ENCODE measurements at places on chromosomes 6 and 20.

- no peak for DNase-seq
Observed at GRCh38 chr6:140602431-140603248, 1228.2 kb upstream of the CITED2 start.

DNA sequence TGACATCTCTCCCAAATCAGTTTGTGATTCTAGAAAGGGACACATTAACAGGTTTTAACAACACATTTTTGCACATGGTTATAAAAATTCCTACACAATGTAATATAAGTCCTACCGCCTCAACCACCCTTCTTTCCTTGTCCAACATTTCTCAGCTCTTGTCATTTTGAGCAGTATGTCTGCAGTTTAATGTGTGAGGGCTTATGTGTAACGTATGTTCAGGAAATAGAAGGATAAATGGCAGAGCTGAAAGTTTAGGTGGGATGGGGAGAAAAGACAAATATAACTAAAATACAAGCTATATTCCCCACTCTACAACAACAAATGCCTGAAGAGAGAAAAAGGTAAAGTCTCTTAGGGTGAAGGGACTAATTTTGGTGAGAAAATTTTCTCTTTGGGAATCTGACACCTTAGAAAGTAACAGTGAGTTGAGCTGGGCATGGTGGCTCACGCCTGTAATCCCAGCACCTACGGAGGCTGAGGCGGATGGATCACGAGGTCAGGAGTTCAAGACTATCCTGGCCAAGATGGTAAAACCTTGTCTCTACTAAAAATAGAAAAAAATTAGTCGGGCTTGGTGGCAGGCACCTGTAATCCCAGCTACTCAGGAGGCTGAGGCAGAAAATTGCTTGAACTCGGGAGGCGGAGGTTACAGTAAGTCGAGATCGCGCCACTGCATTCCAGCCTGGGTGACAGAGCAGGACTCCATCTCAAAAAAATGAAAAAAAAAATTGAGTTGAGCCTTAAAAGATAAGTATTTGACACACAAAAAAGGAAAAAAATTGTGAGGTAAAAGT is 5.1 kb downstream of the PNRC1 start:
- no peak for DNase-seq

DNA sequence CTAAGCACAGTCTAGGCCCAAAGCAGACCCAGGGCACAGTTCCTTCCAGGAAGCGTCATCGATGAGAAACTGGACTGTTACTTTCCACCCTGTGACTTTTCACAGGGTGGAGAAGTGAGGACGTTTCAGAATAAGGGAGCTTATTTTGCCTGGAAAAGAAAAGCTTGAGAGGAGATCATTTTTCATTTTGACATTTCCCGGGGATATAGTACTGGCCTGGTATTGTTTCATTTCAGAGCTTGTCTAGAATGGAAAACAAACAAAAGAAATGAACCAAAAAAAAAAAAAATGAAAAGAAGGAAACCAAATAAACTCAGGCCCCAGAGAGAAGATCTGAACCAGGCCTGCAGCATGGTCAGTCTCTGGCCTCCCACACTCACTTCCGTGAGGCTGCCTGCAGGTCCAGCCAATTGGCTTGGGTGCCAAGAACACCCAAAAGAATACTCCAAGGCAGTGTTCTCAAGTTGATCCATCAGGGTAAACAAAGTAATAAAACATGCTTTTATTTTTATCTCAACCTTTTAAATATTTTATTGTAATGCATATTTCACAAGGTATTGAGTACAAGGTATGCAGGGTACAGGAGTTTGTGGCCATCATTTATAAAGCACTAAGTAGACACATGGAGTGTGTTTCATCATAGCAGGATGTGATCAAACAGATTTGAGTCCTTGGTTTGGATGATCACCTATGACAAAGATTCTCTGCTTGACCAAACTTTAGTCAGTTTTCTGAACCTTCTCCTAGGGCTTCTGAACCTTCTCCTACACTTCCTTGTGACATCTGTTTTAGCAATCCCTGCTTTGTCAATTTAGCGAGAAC is 176.9 kb upstream of the GGTLC1 start:
- no peak for DNase-seq

DNA sequence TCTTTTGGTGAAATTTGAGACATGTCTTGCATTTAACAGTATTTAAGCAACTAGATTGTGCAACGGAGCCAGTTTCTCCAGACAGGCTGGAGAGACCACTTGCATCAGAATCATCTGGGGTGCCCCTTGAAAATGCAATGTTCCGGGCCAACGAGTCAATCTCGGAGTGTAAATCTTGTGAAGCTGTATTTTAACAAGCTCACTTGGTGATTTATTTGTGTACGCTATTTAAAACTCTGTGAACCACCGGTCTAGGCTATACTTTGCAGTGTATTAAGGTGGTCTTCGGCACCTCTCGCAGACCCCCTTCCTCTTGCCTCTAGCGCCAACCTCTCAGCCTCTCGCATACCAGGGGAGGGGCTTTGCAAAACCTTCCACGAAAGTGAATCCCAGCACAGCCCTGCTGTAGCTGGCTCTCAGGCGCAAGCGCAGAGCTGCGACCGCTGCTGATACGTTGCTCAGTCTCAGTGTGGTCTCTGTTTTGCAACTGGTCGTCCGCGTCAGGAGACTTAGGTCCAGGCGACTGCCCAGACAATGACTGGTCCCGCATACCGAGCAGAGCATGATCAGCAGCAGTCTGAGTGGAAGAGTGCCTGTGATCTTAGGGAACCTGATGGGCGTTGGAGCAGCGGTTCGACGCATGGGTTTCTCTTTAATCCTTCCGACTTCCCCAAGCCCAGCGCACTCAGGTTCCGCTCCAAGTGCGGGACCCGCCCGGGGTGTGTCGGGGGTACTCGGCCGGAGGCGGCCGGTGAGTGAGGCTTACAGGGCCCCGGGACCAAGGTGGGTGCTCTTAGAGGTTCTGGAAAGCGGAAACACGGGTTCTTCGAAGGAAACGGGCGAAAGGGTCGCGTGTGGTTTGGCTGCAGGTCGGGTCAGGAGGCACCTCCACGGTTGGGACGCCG is at the start of gene ZNF391:
Gene ZNF391, plus strand, starts transcription at position 467 of the 905 bp plus-strand sequence. CDS start 11,612 bp downstream, outside the sequence.
- peak; percentile 74 for DNase-seq

GRCh38 chr6:13574571-13575376 is at the start of gene SIRT5:
SIRT5 (plus strand) TSS chr6:13574601; CDS start chr6:13584111, 9,510 bp downstream.
- DNase-seq = peak; percentile 72

DNA sequence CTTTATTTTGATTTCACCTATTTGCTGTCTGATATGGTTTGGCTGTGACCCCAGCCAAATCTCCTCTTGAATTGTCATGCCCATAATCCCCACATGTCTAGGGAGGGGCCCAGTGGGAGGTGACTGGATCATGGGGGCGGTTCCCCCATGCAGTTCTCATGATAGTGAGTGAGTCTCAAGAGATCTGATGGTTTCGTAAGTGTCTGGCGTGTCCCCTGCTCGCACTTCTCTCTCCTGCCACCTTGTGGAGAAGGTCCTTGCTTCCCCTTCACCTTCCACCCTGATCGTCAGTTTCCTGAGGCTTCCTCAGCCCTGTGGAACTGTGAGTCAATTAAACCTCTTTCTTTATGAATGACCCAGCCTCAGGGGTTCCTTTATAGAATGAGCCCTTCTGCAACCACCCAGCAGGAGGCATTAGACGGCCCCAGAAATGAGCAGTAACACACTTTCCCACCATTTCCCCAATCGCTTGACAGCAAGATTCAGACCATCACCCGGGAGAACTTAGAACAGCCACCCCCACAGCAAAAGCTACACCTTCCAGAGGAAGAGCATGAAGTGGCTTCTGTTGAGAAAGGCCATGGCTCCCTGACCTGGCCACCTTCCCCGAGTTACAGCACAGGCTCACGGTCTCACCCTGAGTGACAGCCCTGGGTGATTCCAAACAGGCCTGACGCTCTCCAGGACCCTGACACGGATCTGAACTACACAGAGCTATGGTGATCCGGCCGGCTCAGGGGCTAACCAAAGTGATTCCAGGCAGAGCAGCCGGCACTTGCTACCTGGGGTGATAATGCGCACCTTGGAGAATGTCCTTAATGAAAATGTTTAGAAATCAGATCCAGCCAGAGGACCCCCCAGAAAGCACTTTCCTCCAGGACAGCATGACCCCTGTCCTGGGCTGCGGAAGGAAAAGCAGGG is 131.2 kb upstream of the CDH4 start:
- DNase-seq = peak; percentile 10

- DNase-seq = no peak
Observed at GRCh38 chr20:56574531-56575142, 41.6 kb downstream of the FAM209B start.

DNA sequence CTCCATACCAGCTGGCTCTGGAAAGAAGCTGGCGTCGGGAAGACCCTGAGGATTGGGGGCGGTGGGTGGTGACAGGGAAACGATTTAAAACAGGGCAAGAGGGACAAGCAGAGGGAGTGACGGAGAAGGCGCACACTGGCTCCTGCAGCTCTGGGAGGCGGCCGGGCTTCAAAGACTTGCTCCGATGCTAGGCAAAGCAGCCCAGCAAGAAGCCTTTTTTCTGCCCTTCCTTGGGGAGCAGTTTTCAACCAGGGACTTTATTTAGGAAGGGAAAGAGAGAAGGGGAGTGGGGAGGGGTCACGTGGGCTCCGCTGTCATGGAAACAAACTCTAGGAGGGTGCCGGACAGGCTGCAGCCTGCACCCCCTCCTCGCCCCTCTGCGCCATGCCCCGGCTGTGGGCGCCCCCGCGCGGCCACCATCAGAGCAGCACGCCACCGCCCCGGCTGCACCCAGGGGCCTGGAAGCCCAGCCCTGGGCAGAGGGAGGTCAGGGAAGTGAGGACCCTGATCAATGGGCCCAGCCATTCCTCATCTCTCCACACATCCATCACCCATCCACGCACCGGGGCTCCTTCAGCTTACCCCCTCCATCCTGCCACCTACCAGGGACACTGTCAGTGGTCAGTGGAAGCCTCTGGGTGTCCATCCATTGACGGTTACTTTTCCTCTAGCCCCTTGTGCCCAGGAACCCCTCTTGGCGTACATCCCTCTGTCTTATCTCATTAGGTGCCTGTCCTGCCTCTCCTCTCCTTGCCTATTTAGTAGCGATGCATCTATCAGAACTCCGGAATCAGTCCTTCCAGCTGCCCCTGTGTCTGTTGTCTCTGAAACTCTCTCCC is 66.6 kb upstream of the CCDC167 start:
- DNase-seq = peak; percentile 32

- DNase-seq = no peak
Observed at GRCh38 chr20:47748823-47749222, 36.5 kb downstream of the SULF2 start.

- DNase-seq = no peak
Observed at GRCh38 chr6:78910010-78910409, 42.7 kb downstream of the IRAK1BP1 start.

GRCh38 chr6:107877968-107878367 is 53.9 kb upstream of the SCML4 start:
- DNase-seq = no peak

- no peak for DNase-seq
Observed at GRCh38 chr20:3156811-3157619, 2.6 kb downstream of the FASTKD5 start.

DNA sequence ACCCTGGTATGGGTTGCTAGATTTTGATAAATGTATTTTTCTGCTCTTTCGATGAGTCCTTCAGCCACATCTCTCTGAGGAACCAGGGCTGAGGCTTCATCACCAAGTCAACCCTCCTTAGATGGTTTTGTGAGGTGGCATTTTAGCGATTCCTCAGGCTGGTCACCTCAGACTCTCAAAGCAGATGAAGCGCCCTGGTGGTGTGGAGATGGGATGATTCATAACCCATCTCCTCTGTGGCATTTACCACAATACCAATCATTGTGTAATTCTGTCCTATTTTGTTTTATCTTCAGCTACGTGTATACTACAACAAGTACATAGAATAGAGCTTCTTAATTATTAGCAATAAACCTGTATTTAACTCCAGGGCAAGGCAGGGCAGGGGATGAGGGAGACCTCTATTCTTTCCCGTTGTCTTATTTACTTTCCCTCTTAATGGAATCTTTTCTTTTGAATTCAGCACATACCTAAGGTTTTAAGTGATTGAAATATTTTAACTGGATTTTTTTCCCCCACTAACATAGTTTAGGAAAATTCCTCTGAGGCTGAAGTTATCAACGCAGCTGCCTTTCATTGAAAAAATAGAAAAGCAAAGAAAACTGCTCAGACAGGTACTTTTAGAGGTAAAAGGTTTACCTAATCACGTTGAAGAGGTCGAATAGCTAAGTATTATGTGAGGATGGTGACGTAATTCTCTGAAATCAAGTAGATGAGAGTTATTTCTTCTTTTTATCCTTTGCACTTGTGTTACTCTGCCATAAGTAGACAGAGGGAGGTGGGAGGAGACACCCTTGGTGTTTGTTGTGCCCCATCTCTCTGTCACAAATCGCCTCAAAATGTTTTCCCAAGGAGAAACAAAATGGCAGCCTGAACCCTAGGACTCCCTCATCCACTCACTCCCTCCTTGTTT is 57.4 kb upstream of the EDN3 start:
- no peak for DNase-seq

DNA sequence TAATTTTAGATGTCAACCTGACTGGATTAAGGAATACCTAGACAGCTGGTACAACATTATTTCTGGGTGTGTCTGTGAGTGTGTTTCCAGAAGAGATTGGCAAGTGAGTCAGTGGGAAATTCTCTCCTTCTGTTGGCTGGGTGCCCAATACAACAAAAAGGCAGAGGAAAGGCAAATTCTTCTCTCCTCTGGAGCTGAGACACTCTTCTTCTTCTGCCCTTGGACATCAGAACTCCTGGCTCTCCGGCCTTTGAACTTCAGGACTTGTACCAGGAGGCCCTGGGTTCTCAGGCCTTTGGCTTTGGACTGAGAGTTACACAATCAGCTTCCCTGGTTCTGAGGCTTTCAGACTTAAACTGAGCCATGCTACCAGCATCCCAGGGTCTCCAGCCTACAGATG is 7.8 kb upstream of the BTN3A1 start:
- peak; percentile 47 for DNase-seq

DNA sequence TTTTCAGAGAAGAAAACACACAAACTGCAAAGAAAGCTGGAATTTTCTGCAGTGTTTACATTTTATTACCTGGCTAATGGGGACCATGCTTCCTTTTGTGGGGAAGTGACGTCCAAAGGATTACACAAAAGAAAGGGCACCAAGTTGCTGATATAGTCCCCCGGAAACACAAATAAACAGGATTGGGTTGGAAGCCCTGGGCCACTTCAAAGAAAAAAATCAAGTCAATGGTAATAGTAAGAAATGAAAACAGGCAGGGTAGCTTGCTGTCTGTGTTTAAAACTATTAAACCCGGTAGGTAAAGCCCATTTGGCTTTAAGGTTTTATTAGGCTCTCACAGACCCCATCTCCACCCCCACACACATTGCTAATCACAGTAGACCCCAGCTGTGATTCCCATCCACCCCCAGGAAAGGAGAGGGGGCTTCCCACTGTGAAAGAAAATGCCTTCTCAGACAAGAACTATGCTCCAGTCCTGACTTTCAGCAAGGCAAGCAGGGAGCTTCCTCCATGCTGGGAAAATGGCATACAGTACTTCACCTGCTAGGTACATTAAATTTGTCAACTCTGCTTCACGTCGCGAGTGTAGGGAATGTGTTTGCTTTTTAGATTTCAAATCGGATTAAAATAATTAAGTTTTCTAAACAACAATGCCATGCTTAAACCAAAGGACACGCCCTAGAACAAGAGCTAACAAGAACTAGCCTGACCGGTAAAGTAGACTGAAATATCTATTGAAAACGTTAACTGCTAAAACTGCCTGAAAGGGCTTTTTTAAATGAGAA is 1.1 kb downstream of the PERP start:
- no peak for DNase-seq

Data from kidney capillary endothelial cell (primary cell).